ENCODE measurements at places on chromosomes 12 and 14.

DNA sequence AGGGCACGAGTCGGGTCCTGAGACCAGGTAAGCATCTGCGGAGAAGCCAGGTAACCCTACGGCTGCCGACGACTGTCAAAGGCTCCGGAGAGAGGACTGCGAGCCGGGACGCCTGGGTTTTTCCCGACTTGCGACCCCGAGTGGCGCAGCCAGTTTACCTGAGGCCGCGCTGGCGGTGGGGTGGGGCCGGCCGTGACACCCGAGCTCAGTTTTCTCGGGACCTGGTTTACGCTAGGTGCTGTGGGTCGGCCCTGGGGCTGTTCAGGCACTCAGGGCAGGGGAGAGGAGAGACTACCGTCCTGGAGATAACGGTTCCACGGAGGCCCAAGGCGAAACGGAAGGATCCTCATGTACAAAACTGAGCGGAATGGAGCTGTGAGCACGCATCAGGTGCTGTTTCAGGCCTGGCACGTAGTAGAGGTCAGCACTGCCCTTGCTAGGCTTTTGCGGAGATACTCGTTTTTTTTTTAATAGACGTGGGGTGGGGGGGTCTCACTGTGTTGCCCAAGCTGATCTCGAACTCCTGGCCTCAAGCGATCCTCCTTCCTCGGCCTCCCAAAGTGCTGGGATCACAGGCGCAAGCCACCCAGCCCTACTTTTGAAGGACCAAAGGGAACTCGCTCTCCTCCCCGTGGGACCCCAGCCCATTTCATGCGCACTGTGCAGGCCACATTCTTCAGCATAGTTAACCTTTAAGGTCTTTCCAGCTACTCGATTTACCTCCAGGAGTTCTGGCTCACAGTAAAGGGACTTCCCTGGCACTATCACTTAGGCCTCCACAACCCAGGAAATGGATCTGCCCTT is 471 bp downstream of the MTRFR start:
- no peak for DNase-seq

- peak; percentile 59 for DNase-seq
Observed at GRCh38 chr12:123150275-123150743, 581 bp downstream of the PITPNM2 start.

DNA sequence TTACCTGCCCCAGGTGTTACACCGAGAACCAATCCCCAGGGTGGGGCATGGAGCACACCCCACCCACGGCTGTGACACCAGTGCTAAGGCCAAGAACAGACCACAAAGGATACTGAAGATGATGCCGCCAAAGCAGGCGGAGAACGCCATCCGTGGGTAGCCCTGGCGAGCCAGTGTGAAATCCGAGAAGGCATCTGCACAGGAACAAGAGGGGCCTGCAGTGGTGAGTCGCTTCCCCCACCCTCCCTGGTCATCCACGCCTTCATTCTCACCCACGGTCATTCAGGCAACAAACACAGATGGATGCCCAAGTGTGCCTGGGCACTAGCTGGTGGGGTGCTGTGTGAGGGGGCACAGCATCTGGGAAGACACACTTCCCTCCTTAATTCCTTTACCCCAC is 28.5 kb downstream of the SLC8B1 start:
- DNase-seq: no peak

- no peak for DNase-seq
Observed at GRCh38 chr12:12784911-12785814, at the start of gene APOLD1. Gene APOLD1, plus strand, starts transcription at chr12:12785659. Its CDS starts 33 bp downstream, at chr12:12785692.

GRCh38 chr14:49228552-49228951 is 357.6 kb downstream of the RPS29 start:
- DNase-seq: no peak

DNA sequence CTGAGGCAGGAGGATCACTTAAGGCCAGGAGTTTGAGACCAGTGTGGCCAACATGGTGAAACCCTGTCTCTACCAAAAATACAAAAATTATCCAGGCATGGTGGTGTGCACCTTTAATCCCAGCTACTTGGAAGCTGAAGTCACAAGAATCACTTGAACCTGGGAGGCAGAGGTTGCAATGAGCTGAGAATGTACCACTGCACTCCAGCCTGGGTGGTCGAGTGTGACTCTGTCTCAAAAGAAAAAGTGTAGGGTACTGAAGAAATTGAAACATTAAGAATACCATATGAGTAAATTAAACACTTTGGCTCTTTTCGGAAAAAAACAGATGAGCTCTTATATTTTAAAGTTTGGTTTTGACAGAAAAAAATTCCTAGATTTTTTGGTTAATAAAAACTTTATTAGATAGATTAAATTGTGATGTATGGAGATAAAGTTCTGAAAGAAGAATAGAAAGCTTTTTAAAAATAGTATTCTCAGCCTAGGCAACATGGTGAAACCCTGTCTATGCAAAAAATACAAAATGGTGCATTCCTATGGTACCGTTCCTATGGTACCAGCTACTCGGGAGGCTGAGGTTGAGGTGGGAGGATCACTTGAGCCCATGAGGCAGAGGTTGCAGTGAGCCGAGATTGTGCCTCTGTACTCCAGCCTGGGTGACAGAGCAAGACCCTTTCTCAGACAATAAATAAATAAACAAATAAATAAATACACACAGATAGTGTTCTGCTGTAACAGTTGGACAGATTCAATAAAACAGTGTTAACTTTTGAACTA is 20.1 kb downstream of the MDM2 start:
- no peak for DNase-seq

DNA sequence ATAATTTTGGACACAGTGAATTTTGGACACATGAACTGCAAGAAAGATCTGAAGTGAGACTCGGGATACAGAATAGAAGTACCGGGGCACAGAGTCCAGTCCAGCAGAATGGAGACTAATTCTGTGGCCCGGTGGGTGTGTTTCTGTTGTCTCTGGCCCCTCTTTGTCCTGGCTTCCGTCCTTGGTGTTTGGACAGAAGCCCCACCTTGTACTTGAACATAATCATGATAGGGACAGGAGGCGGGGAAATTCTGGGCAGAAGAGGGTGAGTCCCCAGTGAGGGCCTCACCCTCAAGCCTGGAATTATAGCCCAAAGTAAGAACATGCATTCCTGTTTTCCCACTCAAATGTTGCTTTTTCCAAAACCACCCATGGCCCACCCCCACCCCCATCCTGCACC is 39.9 kb downstream of the TNFAIP2 start:
- no peak for DNase-seq

DNA sequence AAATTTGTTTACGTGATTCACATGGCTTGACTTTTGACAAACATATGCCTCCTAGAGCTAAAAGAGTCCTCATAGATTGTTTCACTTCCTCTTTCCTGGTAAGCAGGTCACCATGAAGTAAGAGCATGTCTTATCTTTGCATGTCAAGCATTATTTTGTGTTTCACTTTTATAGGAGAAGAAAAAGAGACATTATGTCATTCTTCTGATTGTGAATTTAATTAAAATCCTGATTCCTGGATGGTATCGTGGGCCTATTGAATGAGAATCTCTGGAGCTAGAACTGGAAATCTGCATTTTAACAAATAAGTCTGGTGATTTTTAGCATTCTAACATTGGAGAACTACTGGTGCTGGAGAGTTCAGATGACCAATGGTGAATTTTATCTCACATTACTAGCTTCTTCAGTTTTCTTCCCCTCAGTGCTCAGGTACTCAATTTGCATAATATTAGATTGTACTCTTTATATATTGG is 218.6 kb upstream of the ATP2B1 start:
- DNase-seq: peak; percentile 28

- no peak for DNase-seq
Observed at GRCh38 chr14:48771717-48772116, 814.5 kb downstream of the RPS29 start.

DNA sequence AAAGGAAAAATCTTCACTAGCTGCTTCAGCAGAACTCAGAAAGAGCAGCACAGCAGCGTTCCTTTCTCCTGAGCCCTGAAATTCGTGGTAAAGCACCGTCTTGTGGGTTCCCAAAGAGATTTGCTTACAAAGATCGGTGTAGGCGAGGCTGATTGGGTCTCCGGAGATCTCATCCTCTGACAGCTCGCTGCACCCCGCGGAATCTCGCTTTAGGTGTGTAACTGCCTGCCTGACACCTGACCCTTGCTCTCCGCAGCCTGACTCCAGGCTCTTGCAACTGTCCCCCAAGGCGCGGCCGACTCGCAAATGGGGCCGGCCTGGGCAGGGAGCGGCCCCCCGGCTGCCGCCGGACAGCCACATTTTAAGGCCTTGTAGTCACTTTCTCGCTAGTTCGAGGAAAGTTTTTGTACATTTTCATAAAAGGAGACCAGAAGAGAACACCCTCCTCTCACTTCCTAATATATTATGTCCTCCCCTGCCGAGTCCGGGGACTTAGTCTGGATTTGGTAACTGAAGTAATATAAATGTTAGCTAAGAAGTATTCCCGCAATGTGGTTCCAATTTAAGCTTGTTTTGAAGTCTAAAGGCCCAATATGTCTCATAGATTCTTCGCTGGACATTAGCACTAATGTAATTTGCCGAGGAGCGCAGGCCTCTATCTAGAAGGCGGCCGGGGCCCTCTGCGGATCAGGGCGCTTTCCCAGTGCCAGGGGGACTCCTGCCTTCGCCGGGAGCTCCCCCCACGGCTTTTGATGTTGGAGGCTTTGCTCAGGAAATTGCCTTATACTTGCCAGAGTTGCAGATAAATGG is 177.3 kb upstream of the CDKN3 start:
- no peak for DNase-seq

GRCh38 chr14:104559028-104559803 is 20.3 kb upstream of the C14orf180 start:
- DNase-seq: no peak

DNA sequence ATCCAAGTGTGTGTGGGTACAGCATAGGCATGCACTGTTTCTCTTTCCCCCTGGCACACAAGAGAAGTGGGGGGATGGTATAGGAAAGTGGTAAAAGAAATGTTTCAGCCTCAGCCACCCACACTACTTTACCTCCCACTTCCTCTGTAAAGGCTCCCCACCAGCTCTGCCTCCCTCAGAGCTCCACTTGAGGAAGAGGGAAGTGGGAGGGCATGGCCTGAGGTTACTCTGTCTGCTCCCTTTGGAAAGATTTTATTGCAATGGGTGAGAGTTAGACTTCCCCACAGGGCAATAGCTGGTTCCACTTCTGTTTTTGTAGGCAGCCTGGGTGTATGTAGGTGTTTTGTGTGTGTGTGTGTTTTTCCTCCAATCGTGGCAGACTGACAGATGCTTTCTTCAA is 145.3 kb downstream of the SSPN start:
- DNase-seq: no peak

GRCh38 chr12:54129028-54129903 is 59.5 kb downstream of the SMUG1 start:
- DNase-seq: no peak

- DNase-seq: peak; percentile 10
Observed at GRCh38 chr12:24838531-24838950, 110.4 kb downstream of the BCAT1 start.

- no peak for DNase-seq
Observed at GRCh38 chr12:100473050-100473715, 483 bp upstream of the NR1H4 start.

GRCh38 chr12:113416091-113416754 is 6.0 kb upstream of the SDSL start:
- DNase-seq: no peak

- peak; percentile 35 for DNase-seq
Observed at GRCh38 chr12:69007101-69007854, 74.3 kb upstream of the CPM start.

GRCh38 chr14:76950055-76951020 is 78.2 kb downstream of the IRF2BPL start:
- no peak for DNase-seq

DNA sequence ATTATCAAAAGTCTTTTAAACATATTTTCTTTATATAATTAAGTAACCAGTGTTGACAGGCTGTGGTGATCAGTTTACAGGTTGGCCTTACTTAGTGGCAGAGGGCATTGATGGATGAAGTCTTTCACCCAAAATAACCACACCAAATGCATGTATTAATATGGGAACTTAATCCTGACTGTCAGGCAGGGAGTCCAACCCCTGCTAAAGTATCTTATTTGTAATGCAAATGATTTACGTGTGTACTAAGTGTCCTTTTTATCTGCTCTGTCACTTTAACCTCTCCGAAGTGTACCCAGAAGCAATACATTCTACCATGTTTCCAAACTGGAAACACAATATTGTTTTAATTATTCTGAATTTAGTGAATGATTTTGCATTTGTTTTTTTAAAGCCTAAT is 1.4 kb downstream of the MYBPC1 start:
- DNase-seq: no peak

DNA sequence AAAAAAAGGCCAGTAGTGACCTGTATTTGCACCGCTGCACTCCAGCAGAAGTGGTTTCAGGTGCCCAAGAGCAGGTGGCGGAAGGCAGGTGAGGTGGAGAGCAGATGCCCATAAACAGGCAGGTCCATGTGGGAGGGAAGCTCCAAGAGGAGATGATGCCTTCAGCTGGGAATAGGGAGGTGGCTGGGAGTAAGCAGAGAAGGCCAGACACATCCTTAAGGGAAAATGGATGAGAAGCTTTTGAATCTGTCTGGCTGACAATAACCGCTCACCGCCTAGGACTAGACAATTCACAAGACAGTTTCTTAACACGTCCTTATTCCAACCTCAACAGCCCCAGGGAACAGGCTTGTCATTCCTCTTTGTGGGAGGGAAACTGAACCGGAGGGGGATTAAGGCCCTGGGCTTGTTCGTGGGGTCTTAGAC is 43.9 kb upstream of the PLEKHG6 start:
- DNase-seq: no peak

DNA sequence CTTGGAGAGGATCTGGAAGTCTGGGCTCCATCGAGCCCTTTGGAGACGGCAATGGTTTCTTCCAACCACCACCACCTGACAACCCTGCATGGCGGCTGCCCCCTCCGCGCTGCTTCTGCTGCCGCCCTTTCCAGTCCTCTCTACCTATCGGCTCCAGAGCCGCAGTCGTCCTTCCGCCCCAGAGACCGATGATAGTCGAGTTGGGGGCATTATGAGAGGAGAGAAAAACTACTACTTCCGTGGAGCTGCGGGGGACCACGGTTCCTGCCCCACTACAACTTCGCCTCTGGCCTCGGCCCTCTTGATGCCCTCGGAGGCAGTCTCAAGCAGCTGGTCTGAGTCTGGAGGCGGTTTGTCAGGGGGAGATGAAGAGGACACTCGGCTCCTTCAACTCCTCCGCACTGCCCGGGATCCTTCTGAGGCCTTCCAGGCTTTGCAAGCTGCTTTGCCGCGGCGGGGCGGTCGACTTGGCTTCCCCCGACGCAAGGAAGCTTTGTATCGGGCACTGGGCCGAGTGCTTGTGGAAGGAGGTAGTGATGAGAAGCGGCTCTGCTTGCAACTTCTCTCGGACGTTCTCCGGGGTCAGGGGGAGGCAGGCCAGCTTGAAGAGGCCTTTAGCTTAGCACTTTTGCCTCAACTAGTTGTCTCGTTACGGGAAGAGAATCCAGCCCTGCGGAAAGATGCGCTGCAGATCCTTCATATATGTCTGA is 499 bp downstream of the TOGARAM1 start:
- peak; percentile 34 for DNase-seq

- no peak for DNase-seq
Observed at GRCh38 chr12:63753743-63754142, 26.0 kb upstream of the RXYLT1 start.

- DNase-seq: no peak
Observed at GRCh38 chr12:113443030-113443539, 20.9 kb downstream of the SDSL start.

DNA sequence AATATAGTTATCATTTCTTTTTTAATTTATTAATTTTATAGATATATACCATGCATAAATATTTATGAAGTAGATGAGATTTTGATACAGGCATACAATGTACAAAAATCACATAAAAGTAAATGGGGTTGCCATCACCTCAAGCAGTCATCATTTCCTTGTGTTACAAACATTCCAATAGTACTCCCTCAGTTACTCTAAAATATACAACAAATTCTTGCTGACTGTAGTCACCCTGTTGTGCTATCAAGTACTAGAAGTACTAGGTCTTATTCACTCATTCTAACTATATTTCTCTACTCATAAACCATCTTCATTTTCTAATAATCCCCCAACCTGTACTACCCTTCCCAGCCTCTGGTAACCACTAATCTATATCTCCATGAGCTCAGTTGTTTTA is 432.6 kb upstream of the SYT1 start:
- DNase-seq: no peak

Measured in small intestine (tissue), 16 donors.